Gastrocnemius medialis (tissue), 4 donors: ENCODE measurements at places on chromosomes 1 and 21. TPM values are rescaled to one million over a fixed set of nuclear protein-coding genes. Genes with fewer than 3 reads are reported as not detected.

Gene KCNE2
- not detected for total RNA-seq

Gene AMY1A
- total RNA-seq: not detected

Gene SERINC2
- total RNA-seq: 53.4 TPM

Gene CD101
- total RNA-seq: 0.10 TPM

Gene MXRA8
- total RNA-seq: 41.9 TPM

Gene UBXN11
- 3.8 TPM for total RNA-seq

Gene JAM2
- total RNA-seq: 2.3 TPM

Gene INSRR
- total RNA-seq: not detected

GRCh38 chr1:19067182-19067911 lies 110.9 kb upstream of the IFFO2 start:
- no peak for DNase-seq

DNA sequence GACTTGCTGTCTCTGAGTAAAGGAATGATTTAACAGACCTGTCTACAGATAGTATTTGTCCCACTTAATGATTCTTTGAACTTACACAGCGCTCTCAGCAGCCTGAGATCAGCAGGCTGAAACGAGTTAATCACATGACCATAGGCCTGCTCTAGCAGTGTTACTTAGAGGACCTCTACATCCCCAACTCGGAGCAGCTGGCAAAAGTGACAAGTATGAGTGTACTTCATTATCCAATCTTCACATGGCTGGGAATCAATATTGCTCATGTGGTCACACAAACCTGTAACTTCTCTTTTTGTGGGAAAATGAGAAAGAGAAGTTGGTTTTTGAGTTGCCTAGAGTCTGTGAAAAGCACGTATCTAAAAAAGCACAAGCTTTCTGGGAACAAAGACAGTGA lies 11.4 kb upstream of the ATP13A2 start:
- DNase-seq: no peak

DNA sequence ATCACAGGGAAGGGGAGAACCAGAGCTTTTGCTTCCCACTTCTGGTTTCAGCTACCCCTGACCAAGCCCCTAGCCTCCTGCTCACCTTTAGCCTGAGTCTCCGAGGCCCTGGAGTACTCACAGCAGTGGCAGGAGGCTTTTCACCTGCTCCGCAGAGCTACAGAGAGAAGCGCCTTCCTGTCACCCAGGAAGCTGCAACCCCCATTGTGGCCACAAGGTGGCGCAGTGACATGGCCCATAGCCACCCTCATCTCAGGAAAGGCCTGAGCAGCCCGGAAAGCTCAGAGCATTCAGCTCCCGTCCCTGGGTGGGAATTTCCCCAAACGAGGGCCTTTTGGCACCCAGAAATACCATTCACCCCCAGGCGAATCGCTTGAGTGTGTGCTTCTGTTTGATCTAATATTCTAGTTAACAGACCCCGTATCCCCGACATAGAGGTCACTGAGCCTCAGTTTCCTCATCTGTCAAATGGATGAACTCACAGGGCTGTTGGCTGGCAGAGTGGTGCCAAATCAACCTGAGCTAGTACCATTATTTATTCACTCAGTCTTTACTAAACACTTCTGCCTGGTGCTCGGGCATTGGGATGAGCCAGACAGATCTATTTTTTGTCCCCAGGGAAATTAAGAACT lies 25.3 kb downstream of the A3GALT2 start:
- DNase-seq: peak; percentile 84

GRCh38 chr1:109402025-109402424 lies 4.3 kb upstream of the SORT1 start:
- DNase-seq: no peak

- DNase-seq: no peak
Measured at GRCh38 chr1:103353391-103353790, 172.1 kb upstream of the RNPC3 start.

- no peak for DNase-seq
Measured at GRCh38 chr1:210920258-210920657, 213.7 kb downstream of the KCNH1 start.

DNA sequence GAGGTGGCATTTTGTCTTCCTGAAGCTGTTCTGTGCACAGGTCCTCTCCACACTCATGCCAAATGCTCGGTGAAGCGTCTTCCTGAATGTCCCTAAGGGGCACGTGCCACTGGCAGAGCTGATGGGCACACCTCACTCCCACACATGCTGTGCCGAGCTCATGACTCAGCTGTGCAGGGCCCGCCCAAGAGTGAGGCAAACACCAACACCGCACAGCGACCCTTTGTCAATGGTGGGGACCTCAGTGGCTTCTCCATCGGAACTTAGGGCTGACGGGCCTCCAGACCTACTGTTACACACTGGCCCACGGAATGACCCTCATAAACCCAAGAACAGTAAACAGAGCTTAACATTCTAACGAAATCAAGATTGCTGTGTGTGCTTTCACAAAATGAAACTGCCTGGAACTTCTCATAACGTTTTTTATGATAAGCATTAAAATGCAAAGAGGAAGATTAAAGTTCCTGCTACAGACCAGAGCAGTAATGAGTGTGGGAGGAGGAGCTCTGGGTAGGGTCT lies 89.3 kb downstream of the SIM2 start:
- no peak for DNase-seq

DNA sequence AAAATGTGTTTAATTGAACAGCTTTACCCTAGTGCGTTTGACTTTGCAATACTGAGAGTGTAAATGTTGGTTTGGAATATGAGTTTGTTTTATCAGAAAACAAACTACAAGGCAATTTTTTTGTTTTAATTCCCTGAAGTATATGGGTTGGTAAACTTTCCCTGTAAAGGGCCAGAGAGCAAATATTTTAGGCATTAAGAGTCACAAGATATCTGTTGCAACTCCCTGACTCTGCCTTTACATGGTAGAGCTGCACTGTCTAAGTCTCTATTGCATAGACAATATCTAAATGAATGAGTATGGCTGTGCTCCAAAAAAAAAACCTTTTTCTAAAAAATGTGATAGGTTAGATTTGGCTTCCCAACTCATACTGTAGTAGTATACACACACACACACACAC lies 115.1 kb upstream of the PBX1 start:
- DNase-seq: no peak
